AG09319 (cell line): ENCODE measurements at places on chromosomes 1 and 21.

DNA sequence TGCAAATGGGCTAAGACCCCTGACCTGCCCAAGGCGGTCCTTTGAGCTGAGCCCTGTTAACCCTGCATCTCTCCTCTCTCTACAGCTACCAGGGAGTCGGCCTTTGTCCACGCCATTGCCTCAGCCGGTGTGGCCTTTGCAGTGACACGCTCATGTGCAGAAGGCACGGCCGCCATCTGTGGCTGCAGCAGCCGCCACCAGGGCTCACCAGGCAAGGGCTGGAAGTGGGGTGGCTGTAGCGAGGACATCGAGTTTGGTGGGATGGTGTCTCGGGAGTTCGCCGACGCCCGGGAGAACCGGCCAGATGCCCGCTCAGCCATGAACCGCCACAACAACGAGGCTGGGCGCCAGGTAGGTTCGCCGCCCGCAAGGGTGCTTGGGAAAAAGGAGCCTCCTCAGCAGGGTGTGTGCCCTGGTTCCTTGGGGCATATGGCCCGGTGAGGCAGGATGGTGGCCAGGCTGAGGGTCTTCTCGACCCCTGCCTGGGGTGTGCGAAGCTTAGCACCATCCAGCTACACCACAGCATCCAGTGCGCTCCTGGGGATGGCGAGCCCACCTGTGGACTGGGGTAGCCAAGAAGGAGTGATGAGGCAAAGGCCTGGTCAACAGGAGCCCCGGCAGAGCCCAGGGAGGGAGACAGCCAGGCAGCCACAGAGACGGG, 31.8 kb upstream of the ARF1 start:
- no peak for DNase-seq

- DNase-seq: no peak
These were observed 32.4 kb upstream of the ATP1A1 start for GRCh38 chr1:116340506-116341231.

GRCh38 chr1:8127171-8127641, 101.1 kb upstream of the ERRFI1 start:
- DNase-seq: no peak

DNA sequence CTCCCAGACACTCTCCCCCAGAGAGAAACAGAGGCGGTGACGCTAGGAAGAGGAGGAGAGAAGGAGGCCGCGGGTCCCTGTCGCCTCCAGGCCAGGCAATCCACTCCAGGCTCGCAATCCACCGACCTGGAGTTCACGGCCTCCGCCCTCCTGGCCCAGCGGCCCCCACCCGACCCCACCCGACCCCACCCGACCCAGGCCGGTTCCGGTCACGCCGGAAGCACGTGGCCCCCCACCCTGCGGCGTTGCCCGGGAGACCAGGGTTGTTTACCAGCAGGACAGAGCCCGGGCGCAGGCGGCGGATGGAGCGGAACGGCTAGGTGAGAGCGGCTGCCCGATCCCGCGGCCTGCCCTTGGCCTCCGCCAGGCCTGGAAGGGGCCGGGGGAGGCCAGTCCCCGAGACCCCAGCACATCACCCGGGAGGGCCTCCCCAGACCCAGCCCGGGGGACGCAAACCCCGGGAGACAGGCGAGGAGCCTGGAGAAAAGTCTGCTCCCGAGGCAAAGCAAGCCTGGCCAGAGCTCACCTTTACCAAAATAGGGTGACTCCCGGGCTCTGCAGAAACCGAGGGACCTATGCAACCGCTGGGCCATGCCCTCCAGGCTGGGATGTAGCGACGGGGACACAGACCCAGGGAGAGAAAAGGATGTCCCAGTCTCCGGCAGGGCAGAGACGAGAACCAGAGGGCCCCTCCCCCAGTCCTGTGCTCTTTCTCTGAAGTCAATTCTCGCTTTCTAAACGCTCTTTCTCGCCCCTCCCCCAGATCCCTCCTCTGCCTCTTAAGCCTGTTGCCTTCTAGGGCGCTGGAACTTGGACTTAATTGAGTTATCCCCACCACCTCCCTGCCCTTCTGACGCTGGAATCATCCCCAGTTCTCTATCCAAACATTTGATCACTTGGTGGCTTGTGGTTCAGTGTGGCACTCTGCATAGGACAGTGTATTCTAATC, at the start of the genes PLA2G2C and UBXN10:
TSS of gene PLA2G2C (minus strand) at position 685 of the 949 bp plus-strand sequence. CDS start 9,155 bp downstream, outside the sequence.
TSS of gene UBXN10 (plus strand) at position 263 of the 949 bp plus-strand sequence. CDS start 4,466 bp downstream, outside the sequence.
- DNase-seq: no peak

DNA sequence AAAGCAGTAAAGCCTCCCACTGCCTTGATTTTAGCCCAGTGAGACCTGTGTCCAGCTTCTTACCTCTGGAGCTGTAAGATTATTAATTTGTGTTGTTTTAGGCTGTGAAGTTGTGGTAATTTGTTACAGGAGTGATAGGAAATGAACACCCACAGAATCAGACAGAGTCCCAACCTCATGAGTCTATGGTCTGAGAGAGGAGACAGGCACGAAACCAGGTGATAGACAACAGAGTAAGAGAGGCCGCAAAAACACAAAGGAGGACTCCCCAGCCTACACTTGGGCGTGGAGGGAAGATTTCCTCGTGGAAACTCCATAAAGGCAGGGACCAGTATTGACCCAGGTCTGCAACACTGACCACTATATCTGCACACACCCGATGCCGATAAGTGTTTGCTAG, 234.6 kb upstream of the JUN start:
- no peak for DNase-seq

GRCh38 chr1:21534674-21535378, 25.6 kb downstream of the ALPL start:
- no peak for DNase-seq

GRCh38 chr1:24278726-24279125, 40.4 kb upstream of the GRHL3 start:
- no peak for DNase-seq

DNA sequence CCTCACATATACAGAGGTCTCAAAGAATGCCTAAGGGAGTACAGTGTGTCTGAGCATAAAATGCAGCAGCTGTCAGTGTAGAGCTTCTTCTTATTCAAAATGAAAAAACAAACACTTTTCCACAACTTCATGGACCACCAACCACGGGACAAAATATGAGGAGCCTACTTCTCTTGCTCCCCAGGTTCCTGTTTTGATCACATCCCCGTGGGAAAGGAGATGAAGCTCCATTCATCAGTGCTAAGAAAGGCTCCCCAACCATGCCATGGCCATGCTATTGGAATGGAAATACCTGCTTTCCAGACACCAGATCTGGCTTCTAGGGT, 383 bp downstream of the CD48 start:
- DNase-seq: no peak

GRCh38 chr1:222974496-222974895, 159.7 kb downstream of the DISP1 start:
- peak; percentile 86 for DNase-seq

GRCh38 chr1:219350172-219350931, 176.7 kb downstream of the LYPLAL1 start:
- no peak for DNase-seq

DNA sequence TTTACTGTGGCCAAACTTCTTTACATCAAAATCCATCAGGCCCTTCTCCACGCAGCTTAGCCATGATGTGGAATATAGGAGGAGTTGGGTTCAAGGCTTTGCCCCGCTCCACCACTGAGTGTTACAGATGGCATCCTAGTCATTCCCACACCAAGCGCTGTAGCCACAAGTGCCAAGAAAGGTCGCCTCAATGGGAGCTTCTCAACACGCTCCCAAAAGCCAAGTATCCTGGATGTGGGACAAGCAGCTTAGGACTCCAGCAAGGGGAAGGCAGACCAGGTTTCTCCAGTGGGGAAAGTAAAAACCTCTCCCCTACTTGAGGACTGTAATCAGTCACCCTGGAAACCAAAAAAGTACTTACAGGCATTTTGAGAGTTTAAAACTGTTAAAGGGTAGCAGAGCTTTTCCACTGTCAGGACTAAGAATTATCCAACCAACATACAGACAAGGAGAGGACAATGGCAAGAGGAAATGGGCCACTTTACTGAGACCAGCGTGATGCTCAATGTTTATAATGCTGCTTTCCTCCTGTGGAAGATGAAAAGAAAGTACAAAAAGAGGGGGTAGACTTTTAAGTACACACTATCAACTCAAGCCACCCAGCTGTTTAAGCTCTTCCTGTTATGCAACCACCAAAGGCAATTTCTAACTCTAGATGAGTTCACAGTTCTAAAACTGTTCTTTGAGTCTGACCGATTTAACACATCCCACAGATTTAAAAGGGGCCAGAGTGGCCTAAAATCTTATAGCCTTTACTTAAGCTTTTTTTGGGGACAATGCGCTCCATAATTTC, 120.7 kb upstream of the KRTAP19-8 start:
- no peak for DNase-seq

GRCh38 chr1:203547771-203548421, 53.9 kb downstream of the OPTC start:
- no peak for DNase-seq

DNA sequence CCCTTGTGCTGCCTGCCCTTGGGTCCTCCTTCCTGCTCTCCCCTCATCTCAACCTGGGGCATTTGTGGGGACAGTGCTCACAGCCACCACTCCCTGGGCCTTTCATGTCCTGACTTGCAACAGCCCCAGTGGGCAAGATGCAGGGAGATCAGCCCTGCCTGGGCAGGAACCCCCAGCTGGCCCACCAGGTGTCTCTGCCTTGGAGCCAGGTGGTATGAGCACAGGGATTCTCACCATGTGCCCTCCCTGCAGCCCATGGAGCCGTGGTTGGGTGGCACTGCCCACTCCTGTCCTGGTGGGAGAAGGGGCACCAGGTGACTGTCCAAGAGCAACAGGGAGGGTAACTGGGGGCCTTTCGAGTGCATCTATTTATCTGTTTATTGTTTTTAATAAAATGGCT, 100.4 kb downstream of the AJAP1 start:
- DNase-seq: no peak

- no peak for DNase-seq
These were observed 68.7 kb downstream of the MORN1 start for GRCh38 chr1:2322581-2323211.

GRCh38 chr1:101284622-101285218, 47.9 kb downstream of the S1PR1 start:
- no peak for DNase-seq

DNA sequence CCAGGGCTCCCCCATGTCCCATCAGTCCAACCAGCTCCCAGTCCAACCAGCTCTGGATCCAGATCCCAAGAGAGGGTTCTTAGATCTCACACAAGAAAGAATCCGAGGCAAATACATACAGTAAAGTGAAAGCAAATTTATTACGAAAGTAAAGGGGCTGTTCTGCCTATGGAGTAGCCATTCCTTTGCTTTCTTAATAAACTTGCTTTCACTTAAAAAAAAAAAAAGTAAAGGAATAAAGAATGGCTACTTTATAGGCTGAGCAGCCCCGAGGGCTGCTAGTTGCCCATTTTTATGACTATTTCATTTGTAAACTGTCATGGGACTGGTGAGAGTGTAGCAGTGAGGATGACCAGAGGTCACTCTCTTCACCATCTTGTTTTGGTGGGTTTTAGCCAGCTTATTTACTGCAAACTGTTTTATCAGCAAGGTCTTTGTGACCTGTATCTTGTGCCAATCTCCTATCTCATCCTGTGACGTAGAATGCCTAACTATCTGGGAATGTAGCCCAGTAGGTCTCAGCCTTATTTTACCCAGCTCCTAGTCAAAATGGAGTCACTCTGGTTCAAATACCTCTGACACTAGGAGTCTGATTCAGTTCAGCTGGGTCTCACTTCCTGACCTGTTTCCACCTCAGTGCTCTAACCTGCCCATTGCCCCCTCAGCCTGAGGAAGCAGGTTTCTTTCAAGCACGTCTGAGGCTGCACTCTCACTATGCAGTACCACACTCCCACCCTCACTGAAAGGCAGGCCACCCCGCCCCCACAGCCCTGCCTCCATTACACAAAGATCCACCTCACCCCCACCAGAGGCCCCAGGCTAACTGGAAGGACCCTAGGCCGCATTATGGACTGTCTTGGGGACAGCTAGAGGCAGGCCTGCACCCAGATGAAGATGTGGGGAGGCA, 26.5 kb upstream of the ATP2B4 start:
- no peak for DNase-seq

DNA sequence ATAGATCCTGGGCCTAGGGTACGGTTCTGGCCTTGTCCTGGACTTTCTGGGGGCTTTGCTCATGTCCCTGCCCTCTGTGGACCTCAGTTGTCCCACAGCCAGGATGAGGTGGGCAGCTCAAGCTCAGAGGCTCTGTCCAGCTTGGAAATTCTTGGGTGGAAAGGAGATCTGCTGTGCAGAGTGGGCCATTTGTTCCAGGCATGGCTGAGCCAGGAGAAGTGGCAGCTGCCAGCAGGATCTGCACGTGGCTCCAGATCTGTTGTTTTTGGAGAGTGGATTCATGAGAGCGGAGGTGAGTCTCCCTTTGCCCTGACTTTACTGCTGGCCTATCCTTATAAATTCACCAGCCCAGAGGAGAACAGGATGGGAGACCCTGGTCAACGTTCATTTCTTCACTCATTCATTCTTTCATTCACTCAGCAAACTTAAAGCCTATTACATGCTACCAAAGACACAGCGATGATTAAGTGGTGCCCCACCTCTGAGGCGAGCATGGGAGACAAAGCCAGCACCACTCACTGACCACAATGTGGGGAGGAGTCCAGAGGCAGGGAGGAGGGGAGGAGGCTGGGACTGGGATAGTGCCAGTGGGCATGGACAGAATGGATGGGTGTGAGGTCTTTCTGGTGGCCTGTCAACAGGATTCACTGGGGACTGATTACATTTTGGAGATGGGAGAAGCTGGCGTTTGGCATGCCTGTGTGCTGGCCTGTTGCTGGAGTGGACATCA, 205.1 kb downstream of the TRABD2B start:
- no peak for DNase-seq

DNA sequence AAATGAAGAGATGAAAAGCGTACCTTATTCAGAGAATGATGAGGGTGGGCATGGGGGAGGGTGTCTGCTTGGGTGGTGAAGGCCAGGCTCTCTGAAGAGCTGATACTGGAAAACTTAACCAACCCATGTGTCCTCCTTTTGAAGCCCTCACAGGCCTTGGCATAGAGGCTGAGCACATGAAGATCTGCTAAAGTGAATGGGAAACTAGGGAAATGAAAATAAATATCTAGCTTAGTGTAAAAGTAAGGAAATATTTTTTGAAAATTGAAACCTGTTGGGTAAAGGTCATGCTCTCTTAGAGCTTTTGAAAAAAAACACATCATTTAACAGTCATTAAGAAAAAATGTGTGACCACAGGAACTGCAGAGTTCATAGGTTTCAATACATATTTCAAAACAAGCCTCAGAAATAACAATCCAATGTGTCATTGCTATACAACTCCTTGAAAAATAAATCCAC, 40.5 kb upstream of the RALGPS2 start:
- DNase-seq: peak; percentile 84

GRCh38 chr1:204410688-204411450, 748 bp downstream of the PPP1R15B start:
- no peak for DNase-seq

- peak; percentile 24 for DNase-seq
These were observed 164.6 kb downstream of the ACTL8 start for GRCh38 chr1:17919525-17920439.

DNA sequence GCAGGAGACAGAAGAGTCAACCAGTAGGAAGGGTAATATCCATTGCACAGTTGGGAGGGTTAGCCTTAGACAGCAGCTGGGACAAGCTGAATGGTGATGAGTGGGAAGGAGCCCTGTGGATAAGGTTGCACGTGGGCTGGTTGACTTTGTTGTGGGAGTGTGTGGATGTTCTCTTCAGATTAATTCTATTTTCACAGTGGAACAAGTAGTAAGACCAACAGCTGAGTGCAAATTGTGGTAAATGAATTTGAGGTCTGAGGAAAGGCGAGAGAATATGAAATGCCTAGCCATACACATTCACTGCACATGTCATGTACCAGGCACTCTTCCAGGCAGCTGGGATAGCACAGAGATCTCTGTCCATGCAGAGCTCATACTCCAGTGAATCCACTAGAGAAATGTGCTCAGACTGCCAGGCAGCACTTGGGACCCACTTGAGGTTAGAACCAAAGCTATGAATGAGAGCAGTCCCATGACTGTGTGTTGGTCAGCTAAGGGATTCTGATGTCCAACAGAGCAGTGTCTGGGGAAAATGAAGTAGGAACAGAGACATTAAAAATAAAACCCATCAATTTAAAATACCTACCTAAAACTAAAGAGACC, 25.2 kb upstream of the VTCN1 start:
- DNase-seq: no peak
